T-helper 9 cell (primary cell): ENCODE measurements at places on chromosomes 4 and X.

DNA sequence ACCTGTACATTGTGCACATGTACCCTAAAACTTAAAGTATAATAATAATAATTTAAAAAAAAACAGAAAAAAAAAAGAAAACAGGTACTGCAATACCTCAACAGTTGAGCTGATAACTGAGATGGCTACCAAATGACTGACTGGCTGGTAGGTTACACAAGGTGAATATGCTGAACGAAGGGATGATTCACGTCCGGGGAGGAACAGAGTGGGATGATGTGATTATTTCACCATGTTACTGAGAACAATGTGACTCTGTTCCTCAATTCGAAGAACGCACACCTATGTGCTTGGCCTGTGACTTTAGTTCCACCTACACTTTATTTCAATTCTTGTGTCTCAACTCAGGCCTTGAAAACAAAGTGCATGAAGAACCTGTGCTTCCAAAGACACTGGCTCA lies 111.7 kb downstream of the CXXC4 start:
- no peak for DNase-seq

- DNase-seq = no peak
These were observed 13.4 kb upstream of the PLCXD1 start for GRCh38 chrX:267771-268261.

DNA sequence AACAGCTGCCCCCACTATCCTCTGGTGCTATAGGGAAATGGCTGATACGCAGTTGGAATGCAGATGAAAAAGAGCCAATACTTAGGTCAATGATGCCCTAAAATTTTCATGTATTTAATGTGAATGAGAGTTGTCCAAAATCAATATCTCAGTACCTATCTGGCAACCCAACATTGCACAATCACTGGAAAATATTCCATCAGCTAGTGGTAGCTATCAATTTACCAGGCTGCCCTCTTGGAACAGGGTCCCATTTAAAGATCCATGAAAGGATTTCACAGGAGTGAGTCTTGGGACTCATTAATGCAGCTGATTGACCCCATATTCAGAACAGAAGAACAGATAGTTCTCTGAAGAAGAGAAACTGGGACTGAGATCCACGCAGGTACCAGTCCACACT lies 638.9 kb downstream of the SMARCA1 start:
- no peak for DNase-seq

- DNase-seq = no peak
These were observed 20.1 kb downstream of the FBXO8 start for GRCh38 chr4:174263445-174263736.

- no peak for DNase-seq
These were observed 32.7 kb upstream of the PSAPL1 start for GRCh38 chr4:7467471-7467870.

GRCh38 chr4:102169345-102169744 lies 175.9 kb downstream of the SLC39A8 start:
- DNase-seq = no peak
